Right cardiac atrium (tissue), 5 donors: ENCODE measurements at places on chromosomes 16 and 17. TPM values are rescaled to one million over a fixed set of nuclear protein-coding genes. Genes with fewer than 3 reads are reported as not detected.

- no peak for DNase-seq
These were observed 59.2 kb downstream of the ANKRD11 start for GRCh38 chr16:89431158-89431584.

DNA sequence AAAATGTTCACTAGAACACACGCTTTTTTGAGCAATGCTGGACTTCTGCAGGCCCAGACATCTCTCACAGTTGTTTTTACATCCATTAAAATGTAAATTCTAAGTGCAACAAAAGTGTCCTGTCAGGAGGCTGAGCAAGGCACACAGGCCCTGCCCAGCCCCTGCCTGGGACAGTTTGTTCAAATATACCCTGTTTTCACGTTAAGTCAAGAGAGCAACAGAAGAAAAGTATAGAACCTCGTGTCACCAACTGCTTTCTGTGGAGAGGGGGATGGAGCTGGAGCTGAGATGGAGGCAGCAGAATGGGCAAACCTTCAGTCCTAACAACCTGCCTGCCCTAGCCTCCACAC lies 4.3 kb upstream of the HOXB2 start:
- DNase-seq: no peak

SLC52A1 gene
- total RNA-seq: not detected

- peak; percentile 88 for DNase-seq
These were observed 8.9 kb downstream of the UBTF start for GRCh38 chr17:44210342-44211192.

DNA sequence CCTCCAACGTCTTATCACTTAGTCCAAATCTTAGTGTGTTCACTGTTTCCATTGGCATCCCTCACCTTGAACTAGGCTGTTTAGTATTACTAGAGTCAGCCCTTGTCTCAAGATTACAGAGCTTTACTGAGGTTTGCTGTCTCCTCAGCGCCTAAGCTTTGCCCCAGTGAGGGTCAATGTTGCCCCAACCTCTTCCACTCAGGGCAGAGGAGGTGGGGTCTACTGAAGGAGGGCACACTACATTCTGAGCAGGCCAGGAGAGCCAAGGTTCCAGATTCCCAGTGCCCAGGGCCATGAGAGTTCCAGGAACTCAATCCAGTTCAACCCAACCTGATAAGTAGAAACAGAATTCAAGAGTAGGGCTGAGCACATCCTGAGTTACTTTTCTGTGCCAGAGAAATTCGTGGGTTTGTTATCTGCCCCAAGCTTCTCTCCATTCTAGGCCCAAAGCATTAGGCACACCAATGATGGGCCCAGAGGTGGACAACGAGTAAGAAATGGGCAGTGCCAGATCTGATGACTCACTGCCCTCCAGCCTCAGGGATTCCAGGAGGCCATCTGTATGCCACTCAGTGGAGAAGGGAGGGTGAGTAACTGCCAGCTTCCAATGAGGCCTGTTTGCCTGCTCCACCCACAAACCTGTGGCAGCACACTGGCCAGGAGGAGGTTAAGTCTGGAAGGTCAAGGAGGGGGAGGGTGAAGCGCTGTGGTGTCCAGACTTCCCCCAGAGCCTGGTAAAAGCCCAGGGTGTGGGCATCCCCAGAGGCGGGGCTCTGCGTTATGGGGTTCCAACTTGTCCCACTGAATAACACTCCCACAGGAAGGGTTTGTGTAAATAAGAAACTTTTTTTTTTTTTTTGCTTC lies 8.2 kb downstream of the TUBG2 start:
- no peak for DNase-seq

CACNG4 gene
- 0.14 TPM for total RNA-seq

TERB1 gene
- total RNA-seq: not detected

NAGS gene
- total RNA-seq: 1.2 TPM

DNA sequence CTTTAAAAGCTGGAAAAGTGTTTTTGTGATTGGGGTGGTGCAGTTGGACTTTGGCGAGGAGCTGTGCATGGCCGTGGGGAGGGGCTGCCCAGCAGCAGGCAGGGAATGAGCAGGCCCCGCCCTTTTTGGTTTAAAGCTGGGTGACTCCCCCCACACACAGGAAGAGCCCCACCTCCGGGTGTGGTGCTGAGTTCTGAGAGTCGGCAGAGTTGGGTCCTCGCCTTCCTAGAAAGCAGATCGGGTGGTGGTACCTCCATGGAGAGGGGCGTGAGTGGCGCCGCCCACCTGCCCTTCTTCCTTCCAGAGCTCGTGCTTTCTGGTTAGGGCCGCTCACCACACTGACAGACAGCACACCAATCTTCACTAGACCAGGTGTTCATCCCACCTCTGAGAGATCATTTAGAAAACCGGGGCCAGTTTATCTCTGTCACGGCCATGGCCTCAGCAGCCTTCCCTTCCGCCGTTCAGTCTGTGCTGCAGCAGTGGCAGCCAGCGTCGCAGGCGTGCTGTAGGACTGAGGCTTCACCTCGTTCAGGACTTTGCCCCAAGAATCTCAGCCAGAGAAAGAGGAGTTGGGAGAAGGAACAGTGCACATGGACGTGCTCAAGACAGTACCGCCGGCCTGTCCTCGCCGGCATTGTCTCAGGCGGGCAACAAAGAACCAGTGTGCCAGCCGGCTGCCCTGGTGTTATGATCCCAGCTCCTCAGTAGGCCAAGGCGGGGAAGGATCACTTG lies 144.0 kb upstream of the CHMP6 start:
- DNase-seq: no peak

- DNase-seq: no peak
These were observed at the start of gene MEIOC for GRCh38 chr17:44655983-44656710. Gene MEIOC (plus strand): TSS chr17:44656468. CDS start chr17:44656614, 146 bp downstream.

DNA sequence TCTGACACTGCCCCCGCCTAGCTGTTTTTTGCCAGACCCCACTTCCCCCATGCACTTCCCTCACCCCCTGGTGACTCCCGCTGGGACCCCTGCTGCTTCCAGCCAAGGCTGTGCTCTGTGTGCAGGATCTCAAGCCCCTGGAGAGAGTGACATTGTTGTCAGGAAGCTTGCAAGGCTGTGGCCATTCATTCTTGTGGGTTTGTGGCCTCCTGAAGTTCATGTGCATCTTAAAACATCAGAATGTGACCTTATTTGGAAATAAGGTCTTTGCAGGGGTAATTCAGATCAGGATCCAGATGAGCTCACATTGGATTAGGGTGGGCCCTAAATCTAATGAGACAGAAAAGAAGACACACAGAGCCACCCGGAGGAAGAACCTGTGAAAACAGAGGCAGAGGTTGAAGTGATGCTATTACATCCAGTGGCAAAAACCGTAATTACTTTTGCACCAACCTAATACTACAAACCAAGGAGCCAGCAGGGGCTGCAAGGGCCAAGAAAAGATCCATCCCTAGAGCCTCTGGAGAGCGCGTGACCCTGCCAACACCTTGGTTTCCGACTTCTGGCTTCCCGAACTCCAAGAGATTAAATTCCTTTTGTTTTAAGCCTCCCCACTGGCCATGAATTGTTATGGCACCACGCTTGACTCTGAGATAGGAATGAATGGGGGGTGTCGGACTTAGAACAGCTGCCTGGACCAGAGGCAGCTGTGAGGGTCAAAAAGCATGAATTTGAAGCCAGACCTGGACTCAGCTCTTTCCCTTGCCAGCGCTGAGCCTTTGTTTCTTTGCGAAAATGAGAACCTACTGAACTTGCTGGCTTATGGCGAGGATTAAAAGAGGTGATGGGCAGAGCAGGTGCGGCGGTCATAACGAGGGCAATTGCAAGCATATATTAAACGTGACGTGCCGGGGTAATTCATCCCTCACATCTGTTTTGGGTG lies 75.5 kb downstream of the BMERB1 start:
- DNase-seq: no peak

DNA sequence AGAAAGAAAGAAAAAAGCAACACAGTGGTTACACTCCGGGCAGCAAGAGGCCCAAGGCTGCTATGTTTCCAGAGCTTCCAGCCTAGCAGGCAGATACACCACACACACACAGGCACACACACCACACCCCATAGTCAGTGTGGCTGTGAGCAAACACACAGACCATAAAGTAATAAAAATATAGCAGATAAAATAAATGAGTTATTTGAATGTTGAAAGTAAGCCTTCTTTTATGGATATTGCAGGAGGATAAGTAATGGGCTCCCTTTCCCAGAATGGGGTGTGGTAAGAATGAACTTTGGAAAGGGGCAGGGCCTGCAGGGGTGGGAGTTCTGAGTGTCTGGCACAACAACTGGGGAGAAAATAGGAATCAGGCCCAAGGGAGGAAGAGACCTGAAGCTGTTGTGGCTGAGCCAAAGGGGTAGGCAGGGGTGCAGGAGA lies 4.8 kb upstream of the CDK5RAP3 start:
- no peak for DNase-seq

- peak; percentile 20 for DNase-seq
These were observed 1.6 kb upstream of the LDAF1 start for GRCh38 chr16:21156767-21157467.

- DNase-seq: no peak
These were observed 15.3 kb downstream of the CREBBP start for GRCh38 chr16:3865241-3865640.

DNA sequence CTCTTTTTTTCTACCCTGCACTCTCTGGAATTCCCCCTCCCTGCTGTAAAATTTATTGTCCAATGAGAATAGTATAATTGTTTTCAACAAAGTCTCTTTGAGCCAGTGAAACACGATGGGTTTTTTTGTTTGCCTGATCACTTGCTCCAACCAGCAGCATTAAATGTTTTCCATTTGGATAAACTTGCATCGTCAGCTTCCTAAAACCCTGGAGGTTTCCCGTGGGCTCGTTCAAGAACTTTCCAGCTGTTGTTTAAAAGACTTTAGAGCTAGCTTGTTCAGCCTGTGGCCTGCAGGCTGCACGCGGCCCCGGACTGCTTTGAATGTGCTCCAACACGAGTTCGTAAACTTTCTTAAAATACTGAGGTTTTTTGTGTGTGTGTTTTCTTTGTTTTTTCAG lies 14.9 kb downstream of the NAGPA start:
- no peak for DNase-seq

DNA sequence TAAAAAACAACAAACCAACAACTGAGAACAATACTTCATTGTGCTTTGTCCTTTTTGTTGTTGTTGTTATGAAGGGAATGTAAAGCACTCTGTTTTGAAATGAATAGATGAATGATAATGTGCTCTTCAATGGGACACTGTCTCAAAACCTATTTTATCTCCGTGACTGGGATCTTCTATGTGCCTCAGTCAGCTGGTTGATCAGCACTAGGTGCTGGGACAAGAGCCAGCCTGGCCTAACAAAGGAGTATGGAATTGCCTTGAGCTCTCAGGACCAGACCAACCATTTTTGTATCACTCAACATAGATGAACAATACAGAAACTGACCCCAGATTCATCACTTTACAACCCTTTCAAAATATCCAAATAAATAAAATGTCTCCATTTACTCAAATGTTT lies 440.2 kb downstream of the KCNJ2 start:
- DNase-seq: no peak

GRCh38 chr17:58338454-58338840 lies 9.9 kb upstream of the TSPOAP1 start:
- no peak for DNase-seq
